Brain pericyte (primary cell): ENCODE measurements at places on chromosomes 13 and 19.

DNA sequence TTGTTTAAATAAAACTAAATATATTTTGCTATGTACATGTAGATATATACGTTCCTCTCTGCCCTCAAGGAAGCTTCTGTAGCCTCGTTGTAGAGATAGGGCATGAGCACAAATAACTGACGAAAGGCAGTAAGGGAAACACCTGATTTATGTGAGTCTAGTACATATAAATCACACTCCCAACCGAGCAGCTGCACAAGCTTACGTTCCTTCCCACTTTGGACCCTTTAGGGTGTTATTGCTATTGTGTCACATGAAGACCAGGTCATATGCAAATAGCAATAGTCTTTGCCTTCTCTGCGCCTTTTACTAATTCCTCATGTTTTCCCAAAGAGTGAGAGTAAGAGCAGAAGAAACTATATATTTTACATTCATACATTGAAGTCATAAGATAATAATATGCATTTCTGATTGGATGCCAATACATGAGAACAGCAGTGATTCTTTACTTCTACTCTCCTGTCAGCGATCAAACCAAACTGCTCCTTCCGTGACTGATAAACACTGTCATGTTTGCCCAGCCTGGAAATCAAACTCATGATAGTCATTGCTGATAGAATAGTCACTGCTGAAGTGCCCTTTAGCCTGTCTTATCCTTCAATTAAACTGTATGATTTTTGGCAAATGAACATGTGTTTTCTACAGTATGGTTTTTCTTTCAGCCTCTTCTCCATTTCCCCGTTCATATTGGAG, 127.2 kb upstream of the MAB21L1 start:
- DNase-seq = no peak

DNA sequence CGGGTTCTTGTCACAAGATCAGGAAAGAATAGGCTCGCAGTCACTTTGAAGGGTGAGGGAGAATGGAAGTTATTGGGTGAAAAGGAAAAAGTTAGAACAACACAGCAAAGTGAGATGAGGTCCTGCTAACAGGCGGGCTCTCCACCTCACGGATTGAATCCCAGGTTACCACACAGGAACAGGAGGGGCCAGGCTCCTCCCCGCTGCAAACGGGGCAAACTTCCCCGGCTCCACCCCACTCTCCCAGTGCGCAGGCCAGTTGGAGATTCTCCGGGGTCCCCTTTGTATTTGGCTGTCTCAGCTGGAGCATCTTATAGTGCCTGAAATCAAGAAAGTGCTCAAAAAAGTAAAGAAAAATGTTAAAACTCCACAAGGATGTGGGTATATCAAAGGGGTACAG, 78.3 kb upstream of the IPO5 start:
- no peak for DNase-seq

DNA sequence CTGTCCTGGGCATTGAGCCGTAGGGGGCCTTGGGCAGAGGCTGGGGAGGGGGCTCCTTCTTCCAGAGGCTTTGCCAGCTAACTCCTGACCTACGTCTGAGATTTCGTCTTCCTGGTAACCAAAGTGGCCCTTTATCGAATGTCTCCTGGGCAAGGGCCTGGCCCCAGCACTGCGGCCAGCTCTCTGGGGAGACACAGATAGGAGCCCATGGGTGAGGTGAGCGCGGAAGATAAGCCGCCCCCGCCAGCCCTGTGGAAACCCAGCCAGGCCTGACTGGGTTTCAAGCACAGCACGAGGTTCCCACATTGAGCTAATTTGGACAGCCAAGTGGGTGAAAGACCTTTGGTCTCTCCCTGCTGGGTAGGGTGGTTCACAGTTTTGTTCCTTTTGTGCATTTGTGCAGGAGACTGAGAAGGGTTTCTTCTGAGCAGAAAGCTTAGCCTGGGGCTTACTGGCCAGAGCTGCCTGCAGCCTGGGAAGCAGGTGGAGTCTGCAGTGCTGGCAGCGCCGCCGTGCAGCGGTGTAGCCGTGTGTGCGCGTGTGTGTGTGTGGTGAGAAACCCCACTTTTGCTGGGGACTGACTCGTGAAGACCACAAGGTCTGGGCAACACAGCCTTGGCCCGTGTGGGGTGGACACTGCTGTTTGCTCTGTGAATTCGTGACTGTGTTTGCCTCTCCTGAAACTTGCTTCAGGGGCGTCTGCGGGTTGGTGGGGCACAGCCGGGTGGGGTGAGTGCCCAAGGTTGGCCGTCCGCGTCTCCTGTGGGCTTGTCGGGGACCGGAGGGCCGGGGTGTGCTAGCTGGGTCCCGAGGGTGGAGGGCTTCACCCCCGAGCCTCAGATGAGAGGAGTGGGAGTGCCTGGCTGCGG, 2.5 kb downstream of the BSG start:
- no peak for DNase-seq

GRCh38 chr13:64369121-64369520, 2861.0 kb downstream of the PCDH9 start:
- no peak for DNase-seq

DNA sequence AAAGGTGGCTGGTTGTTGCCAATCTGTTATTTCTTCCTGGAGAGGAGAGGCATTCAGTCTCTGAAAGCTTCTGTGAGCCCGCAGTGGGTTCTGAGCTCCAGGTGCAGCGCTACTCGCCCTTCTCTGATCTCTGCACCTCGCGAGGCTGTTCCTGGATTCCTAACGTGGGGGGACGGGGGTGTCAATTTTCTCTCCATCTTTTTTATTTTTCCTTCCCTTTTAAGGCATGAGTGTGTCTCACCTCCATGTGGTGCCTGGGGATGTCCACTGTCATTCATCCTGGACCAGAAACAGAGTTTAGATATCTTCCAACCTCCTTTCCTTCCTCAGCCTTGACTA, 626 bp downstream of the ZNF233 start:
- DNase-seq = no peak

GRCh38 chr19:54411033-54411432, 4.2 kb upstream of the TTYH1 start:
- no peak for DNase-seq

- no peak for DNase-seq
These were observed 75.6 kb downstream of the ATP8A2 start for GRCh38 chr13:25447396-25447795.

DNA sequence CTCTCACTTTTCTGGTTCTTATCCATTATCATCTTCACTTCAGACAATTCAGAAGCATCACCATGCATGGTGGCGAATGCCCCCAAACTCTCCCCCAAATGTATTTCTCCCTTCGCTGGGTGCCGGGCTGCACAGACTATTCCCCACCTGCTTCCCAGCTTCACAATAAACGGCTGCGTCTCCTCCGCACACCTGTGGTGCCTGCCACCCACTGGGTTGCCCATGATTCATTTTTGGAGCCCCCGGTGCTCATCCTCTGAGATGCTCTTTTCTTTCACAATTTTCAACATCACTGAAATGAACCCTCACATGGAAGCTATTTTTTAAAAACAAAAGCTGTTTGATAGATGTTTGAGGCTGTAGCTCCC, 2.8 kb upstream of the F10 start:
- DNase-seq = no peak

DNA sequence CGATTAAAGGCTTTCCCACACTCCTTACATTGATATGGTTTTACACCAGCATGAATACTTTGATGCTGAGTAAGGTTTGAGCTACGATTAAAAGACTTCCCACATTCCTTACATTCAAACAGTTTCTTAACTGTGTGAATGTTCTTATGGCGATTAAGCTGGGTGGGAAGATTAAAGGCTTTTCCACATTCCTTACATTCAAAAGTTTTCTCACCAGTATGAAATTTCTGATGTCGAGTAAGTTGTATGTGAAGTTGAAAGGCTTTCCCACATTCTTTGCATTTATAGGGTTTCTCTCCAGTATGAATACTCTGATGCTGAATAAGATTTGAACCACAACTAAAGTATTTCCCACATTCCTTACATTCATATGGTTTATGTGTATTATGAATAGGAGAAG, 20.0 kb downstream of the ZNF780B start:
- DNase-seq = no peak

DNA sequence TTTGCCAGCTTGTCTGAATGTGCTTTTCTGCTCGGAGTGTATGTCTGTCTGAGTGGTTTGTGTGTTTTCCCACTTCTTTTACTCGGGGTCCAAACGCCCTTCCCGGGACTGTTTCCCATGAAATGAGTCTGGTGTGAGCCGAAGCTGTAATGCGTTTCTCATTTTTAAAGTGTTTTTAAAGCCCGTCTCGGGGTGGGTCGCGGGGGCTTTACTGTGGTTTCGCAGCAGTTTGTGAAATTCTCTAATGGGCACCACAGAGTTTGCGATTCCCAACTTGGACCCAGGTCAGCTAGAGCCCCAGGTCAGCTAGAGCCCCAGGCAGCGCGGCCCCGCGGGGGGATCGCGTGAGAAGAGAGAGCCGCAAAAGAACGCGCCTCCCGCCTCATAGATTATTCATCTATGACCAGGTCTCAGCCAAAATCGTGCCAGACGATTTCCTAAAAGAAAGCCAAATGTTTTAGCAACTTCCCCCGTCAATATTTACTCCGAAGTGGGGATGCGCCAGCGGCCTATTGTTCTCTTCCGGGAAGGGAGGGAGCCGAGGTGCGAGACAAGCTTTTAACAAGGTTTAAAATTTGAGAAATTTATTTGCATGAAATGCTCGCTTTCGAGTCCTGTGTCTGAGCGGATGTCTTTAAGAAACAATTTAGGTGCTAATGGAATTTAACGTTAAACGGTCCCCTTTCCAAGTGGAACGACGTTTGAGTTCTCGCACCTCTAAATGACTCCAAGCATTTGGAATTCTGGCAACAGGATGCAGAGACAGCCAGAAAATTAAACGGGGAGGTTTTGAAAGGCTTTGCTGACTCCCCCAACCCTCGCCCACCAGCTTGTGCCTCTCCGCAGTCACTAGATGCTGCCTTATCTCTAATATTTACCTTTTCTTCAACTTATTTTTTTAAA, 2.2 kb downstream of the ZIC2 start:
- DNase-seq = no peak
